Stimulated activated CD4-positive, alpha-beta T cell treated with anti-CD3 and anti-CD28 coated beads, Interleukin-15, amount 100 ng/mL, for 1 hour (primary cell): ENCODE measurements at places on chromosomes 6 and 20.

- DNase-seq, result peak; percentile 38
These were observed at the start of gene TRIM15 for GRCh38 chr6:30163090-30163917. TSS of gene TRIM15 (plus strand) at chr6:30163546. CDS start at chr6:30163685, 139 bp downstream.

DNA sequence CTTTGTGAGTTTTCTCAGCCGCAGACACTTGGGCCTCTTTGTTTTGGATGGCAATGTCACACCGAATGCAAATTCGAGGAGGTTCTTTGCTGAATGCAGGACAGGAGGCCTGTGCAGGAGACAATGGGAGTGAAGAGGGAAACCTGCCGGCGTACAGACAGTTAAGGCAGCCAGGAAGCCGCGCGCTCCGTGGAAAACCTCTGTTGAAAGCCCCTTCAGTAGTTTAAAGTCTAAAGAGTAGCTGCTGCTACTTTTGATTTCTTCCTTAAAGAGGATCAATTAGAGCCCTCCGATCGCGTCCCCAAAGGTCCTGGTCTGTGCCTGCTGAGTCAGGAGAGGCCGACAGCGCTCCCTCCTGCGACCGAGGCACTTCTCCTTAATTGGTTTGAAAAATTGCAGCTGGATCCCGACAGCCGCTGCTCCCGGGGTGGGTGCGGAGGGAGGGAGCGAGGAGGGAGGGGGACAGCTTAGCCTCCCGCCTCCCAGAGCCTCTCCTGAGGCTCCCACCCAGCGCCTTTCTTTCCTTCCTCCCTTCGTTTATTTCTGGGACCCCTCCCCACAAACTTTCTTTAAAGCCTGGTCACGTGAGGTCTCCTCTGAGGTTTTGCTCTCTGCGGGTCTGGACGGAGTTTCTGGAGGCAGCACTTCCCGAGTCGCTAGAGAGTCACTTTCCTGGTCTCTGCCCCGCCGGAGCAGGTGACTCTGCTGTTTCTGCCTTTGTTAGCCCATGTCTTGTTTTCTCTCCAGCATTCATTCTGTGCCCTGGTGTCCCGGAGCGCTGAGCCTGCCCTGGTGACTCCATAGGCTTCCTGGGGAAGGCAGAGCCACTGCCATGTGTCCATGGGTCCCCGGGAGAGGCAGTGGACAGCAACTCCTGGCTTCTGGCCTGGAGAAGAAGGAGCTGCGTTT lies 22.3 kb upstream of the RPP40 start:
- no peak for DNase-seq

GRCh38 chr20:16749573-16749972 lies 1.4 kb downstream of the OTOR start:
- no peak for DNase-seq

DNA sequence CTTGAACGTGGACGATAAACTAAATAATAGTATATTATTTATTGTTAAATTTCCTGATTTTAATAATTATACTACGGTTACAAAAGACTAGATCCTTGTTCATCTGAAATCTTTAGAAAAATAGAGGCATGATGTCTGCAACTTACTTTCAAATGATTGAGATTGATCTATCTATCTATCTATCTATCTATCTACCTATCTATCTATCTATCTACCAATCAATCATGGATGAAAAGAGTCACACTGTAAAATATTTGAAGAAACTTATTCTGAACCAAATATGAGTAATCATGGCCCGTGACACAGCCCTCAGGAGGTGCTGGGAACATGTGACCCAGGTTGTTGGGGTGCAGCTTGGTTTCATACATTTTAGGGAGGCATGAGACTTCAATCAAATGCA lies 11.7 kb upstream of the BLCAP start:
- DNase-seq, result no peak

DNA sequence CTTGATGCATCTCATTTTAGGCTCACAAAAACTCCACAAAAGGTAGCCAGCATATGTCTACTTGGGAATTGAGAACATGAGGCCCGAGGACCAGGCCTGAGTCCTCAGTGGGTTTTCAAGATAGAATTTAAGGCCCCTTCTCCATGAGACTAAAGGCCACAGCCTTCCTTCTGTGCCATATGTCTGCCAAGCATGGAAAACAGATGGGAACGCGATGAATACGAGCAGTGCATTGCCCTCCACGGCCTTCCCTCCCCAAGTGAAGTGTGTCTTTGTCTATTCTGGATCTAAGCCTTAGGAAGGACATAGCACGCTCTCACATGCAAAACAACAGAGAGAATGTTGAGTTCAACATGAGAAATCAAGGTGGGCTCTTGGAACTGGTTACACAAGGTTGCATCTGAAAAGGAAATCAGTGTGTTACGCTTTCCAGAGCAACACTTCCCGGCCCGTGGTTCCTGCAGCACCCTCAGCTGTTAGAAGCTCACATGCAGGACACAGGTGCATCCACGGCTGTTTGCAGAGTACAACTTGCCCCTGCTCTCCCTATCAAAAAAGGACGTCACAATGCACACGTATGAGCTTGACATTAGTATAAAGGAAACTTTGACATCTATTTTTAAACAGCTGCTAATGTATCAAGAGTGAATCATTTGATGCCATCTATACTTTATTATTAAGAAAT lies 229.9 kb downstream of the NRN1 start:
- no peak for DNase-seq

DNA sequence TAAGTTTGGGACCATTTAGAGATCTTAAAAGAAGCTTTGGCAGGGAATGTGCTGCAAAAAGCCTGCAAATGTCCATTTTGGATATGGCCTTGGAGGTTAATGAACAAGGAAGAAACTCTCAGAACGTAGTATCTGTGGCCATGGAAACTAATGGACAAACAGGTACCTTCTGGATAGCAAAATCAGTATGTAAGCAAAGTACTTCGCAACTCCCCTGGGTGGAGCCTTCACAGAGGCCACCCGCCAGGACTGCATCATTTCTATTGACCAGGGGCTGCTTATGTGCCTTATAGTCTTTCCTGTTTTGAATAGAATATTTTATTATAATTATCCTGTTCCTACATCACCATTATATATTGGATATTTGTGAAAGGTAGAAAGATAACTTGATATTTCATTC lies 510.8 kb upstream of the SYNCRIP start:
- no peak for DNase-seq

- DNase-seq, result no peak
These were observed 278.4 kb downstream of the LRFN2 start for GRCh38 chr6:40308533-40309306.

GRCh38 chr6:111411978-111412566 lies 70.9 kb downstream of the REV3L start:
- DNase-seq, result no peak

DNA sequence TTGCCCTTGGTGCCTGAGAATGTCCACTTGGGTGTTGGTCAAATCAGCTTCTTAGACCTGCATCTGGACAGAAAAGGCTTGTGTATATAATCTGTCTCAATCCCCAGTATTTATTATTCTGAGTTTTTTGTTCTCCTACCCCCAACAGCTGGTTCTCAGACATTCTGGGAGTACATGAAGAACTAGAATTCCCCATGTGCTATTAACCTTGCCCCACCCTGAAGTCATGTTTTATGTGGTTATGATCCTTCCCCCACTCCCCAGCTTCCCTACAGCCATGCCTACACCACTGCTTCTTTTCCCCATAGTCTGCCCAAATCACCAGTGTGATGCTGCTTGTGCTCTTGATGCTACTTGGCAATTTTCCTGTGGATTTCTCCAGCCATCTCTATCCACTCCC lies 157.0 kb downstream of the ADAT2 start:
- DNase-seq, result no peak

DNA sequence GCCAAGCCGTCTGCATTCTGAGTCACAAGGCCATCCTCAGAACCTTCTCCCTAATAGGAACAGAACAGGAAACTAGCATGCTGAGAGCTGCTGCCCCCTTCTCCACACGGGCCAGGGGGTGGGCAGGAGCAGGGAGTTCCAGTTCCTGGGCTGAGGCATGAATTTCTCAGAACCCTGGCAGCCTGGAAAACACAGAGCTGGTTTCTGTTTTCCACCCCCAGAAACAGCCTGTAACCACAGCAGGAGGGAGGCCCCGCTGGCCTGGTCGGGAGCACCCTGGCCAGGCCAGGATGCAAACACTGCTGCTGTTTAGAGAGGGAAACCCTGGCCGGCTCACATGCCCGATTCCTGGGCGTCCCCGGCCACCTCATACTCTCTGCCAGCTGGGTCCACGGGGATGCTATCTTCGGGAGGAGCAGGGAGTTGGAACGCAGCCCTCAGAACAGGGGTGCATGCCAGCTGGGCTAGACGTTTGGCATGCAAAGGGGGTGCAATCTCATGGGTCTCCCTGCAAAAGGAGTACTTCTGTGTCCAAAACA lies 130.1 kb downstream of the NFATC2 start:
- DNase-seq, result no peak

- DNase-seq, result no peak
These were observed 625.2 kb downstream of the EPM2A start for GRCh38 chr6:145110109-145110508.

GRCh38 chr20:41467220-41467619 lies 100.6 kb upstream of the EMILIN3 start:
- no peak for DNase-seq

GRCh38 chr6:122651604-122652003 lies 41.4 kb downstream of the PKIB start:
- no peak for DNase-seq

DNA sequence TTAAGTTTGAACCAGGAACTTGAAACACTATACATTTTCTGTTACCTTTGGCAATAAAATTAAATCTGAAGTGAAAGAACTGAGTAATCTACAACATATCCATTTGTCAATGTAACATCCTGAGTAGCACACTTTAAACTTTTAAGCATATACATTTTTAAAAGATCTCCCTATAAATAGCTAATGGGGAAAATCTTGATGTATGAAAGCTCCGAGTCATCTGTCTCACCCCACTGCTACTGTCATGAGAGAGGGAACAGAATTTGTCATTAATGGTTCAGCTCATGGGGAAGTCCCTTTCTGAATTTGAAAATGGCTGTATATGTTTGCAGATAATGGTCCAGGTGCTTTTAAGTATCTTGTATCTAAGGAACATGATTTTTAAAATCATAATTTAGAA lies 55.2 kb upstream of the NOX3 start:
- no peak for DNase-seq

- DNase-seq, result no peak
These were observed 17.7 kb upstream of the MCM9 start for GRCh38 chr6:118952683-118953082.

GRCh38 chr20:61705386-61706258 lies 360.1 kb downstream of the TAF4 start:
- no peak for DNase-seq

DNA sequence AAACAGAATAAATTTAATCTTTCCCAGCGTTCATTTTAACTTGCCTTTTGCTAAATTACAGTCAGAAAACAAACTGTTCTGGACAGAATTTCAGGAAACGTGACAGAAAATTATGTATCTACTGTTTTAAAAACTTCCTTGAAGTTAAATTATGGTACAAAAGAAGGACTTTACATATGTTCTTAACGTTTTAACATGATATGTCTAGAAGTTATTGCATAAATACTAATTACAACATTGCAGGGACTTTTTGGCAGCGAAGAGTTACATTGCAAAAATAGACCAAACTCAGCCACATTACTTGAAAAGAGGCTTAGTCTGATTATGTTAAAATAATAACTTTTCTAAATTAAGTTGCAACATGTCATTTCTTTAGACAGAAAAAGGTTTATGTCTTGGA lies 142.1 kb upstream of the IMPG1 start:
- no peak for DNase-seq

- DNase-seq, result no peak
These were observed 586.5 kb downstream of the EPM2A start for GRCh38 chr6:145148776-145149175.
